Thoracic aorta (tissue), 2 donors: ENCODE measurements at places on chromosomes 4 and X. TPM values are rescaled to one million over a fixed set of nuclear protein-coding genes. Genes with fewer than 3 reads are reported as not detected.

DNA sequence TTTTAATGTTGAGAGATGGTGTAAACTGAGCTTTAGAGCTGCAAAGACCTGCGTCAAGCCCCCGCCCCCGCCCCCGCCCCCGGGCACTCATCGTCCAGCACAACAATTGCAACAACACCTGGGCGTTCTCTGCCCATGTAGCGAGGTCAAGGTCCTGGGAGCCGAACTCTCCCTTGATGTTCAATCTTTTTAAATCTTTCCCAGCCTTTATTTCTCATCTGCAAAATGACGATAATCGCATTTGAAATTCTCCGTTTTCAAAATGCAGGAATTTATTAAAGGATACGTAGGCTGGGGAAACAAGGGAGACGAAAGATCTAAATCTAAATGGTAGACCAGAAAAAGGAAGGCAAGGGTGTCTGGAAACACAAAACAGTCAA lies 648 bp upstream of the MSMO1 start:
- H3K4me3 ChIP-seq = peak overlapping the region; percentile 83
- DNase-seq = no peak
- H3K27me3 ChIP-seq = no peaks in the 10 kb centered on the region
- H3K36me3 ChIP-seq = no peaks in the 10 kb centered on the region
- peak overlapping the region; percentile 87 for H3K27ac ChIP-seq

- no peaks in the 10 kb centered on the region for H3K36me3 ChIP-seq
- no peak overlapping the region for H3K4me3 ChIP-seq
- peaks cover 31% of the 10 kb centered on the region for H3K4me1 ChIP-seq
- no peaks in the 10 kb centered on the region for H3K27me3 ChIP-seq
These were observed 124.8 kb upstream of the FAT1 start for GRCh38 chr4:186848437-186848836.

GRCh38 chr4:35836596-35836995 lies 407.7 kb downstream of the ARAP2 start:
- H3K27ac ChIP-seq = no peak overlapping the region
- no peak for DNase-seq
- H3K36me3 ChIP-seq = no peaks in the 10 kb centered on the region
- H3K27me3 ChIP-seq = no peaks in the 10 kb centered on the region
- no peak overlapping the region for H3K4me3 ChIP-seq

GRCh38 chrX:119218198-119218597 lies 17.9 kb upstream of the PGRMC1 start:
- no peaks in the 10 kb centered on the region for H3K4me1 ChIP-seq
- H3K4me3 ChIP-seq = no peak overlapping the region
- H3K27ac ChIP-seq = no peak overlapping the region
- no peaks in the 10 kb centered on the region for H3K36me3 ChIP-seq
- H3K27me3 ChIP-seq = no peaks in the 10 kb centered on the region

GRCh38 chrX:152165033-152165743 lies 26.8 kb upstream of the MAGEA10 start:
- H3K27me3 ChIP-seq = no peaks in the 10 kb centered on the region
- H3K4me1 ChIP-seq = no peaks in the 10 kb centered on the region
- DNase-seq = no peak
- no peak overlapping the region for H3K27ac ChIP-seq
- H3K4me3 ChIP-seq = no peak overlapping the region

Gene TMEM154
- 1.3 TPM for total RNA-seq

GRCh38 chr4:144531841-144532240 lies 114.1 kb upstream of the HHIP start:
- no peak overlapping the region for H3K27ac ChIP-seq
- no peak for DNase-seq

- H3K4me1 ChIP-seq = no peaks in the 10 kb centered on the region
- no peak for DNase-seq
- H3K27ac ChIP-seq = no peak overlapping the region
- no peak overlapping the region for H3K4me3 ChIP-seq
- no peaks in the 10 kb centered on the region for H3K36me3 ChIP-seq
These were observed 58.3 kb upstream of the GUCY1A1 start for GRCh38 chr4:155608225-155608885.

DNA sequence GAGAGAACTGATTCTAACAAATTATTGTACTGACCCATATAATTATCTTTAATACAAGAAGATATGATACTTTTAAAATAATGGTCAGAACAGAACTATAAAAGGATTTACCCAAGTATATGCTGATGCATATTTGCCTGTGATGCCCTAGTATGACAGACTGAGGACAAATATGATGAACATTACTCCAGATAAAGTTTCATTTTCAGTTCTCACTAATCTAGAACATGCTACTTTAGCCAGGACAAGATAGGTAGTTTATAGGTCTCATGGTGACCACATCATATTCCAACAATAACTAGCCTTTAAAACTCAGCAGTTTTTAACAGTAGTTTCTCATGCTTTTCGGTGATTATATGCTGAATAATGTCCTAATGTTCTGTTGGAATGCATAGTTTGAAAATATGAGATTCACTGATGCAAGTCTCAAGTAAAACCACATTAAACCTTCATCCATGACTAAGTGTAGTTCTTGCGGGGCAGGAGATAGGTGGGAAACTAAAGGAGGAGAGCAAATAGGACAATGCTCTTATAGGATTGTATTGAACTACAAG lies 295.2 kb upstream of the AGA start:
- no peaks in the 10 kb centered on the region for H3K27me3 ChIP-seq
- H3K4me3 ChIP-seq = no peak overlapping the region
- DNase-seq = no peak
- no peak overlapping the region for H3K27ac ChIP-seq
- H3K4me1 ChIP-seq = no peaks in the 10 kb centered on the region

Gene F8A3
- 34.4 TPM for total RNA-seq

Gene GPAT3
- 6.6 TPM for total RNA-seq

GRCh38 chr4:37747772-37748330 lies 61.7 kb upstream of the RELL1 start:
- DNase-seq = no peak
- H3K36me3 ChIP-seq = no peaks in the 10 kb centered on the region
- no peaks in the 10 kb centered on the region for H3K4me1 ChIP-seq
- no peak overlapping the region for H3K4me3 ChIP-seq
- H3K27me3 ChIP-seq = no peaks in the 10 kb centered on the region

DNA sequence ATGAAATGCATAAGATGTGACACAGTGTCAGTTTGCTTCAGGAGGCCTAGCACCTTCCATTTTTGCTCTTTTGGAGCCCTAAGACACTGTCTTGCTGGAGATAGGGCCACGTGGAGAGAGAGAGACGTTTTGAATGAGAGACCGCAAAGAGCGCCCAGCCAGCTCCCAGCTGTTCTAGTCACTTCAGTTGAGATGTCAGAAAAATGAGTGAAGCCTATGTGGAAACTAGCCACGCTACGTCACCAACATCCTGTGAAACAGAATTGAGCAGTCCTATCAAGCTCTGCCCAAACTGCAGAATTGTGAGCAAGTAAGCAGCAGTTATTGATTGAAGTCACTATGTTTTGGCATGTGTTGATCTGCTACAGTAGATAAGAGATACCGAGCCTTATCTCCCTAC lies 13.1 kb downstream of the GPR82 start:
- H3K4me3 ChIP-seq = no peak overlapping the region
- no peak overlapping the region for H3K27ac ChIP-seq
- no peak for DNase-seq
- H3K4me1 ChIP-seq = peaks cover 4% of the 10 kb centered on the region
- no peaks in the 10 kb centered on the region for H3K27me3 ChIP-seq

GRCh38 chr4:150368667-150369066 lies 213.3 kb upstream of the MAB21L2 start:
- H3K36me3 ChIP-seq = no peaks in the 10 kb centered on the region
- H3K27ac ChIP-seq = no peak overlapping the region
- no peak overlapping the region for H3K4me3 ChIP-seq
- H3K27me3 ChIP-seq = no peaks in the 10 kb centered on the region

Gene PHOX2B
- total RNA-seq = not detected

- DNase-seq = no peak
- H3K4me3 ChIP-seq = no peak overlapping the region
- no peak overlapping the region for H3K27ac ChIP-seq
- peaks cover 5% of the 10 kb centered on the region for H3K4me1 ChIP-seq
These were observed 330.0 kb downstream of the ANTXR2 start for GRCh38 chr4:79743014-79743413.

Gene ERCC6L
- not detected for total RNA-seq

GRCh38 chr4:185520119-185520518 lies 15.2 kb downstream of the PDLIM3 start:
- H3K27ac ChIP-seq = peak overlapping the region; percentile 72
- H3K4me3 ChIP-seq = no peak overlapping the region
- H3K27me3 ChIP-seq = no peaks in the 10 kb centered on the region
- DNase-seq = no peak
- H3K36me3 ChIP-seq = peaks cover 19% of the 10 kb centered on the region
- H3K4me1 ChIP-seq = peaks cover 43% of the 10 kb centered on the region

DNA sequence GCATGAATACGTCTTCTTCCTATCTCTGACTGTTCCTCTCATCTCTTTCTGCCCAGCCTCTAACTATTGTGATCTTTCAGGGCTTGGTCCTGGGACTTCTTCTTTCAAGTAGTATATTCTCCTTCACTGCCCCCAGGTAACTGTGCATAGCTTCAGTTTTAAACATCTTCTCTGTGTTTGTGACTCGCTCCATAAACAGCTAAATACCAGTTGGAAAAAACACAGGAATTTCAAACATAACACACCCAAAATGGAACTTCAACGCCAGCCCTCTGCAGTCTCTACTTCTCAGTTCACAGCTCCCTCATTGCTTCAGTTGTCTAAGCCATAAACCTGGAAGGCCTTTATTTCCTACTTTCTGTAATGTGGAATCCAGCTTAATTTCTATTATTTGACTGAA lies 16.6 kb downstream of the TRIML2 start:
- no peak overlapping the region for H3K4me3 ChIP-seq
- H3K27ac ChIP-seq = no peak overlapping the region
- no peak for DNase-seq
- no peaks in the 10 kb centered on the region for H3K27me3 ChIP-seq
- H3K36me3 ChIP-seq = no peaks in the 10 kb centered on the region
- no peaks in the 10 kb centered on the region for H3K4me1 ChIP-seq

Gene ANXA3
- 17.9 TPM for total RNA-seq

- DNase-seq = no peak
- no peak overlapping the region for H3K27ac ChIP-seq
- no peaks in the 10 kb centered on the region for H3K4me1 ChIP-seq
- H3K4me3 ChIP-seq = no peak overlapping the region
- H3K27me3 ChIP-seq = no peaks in the 10 kb centered on the region
These were observed 2661.6 kb downstream of the PCDH7 start for GRCh38 chr4:33381816-33382215.

DNA sequence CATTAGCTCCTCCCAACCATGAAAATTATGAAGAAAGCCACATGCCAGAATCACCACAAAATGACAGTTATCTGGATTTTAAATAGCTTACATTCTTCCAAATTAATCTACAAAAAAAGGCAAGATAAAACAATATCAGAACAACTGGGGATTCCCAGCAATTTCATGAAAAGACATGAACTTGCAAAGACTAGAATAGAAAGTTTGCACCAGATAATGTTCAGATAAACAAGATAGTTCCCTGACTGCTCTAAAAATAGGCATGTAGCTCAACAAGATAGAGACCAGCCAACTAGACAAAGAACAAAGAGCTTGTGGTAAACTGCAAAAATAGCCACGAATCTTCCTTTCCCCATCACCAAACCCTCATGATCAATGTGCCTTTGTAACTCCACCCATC lies 30.3 kb upstream of the DDX53 start:
- H3K27ac ChIP-seq = no peak overlapping the region
- no peaks in the 10 kb centered on the region for H3K27me3 ChIP-seq
- H3K4me3 ChIP-seq = no peak overlapping the region
- no peaks in the 10 kb centered on the region for H3K36me3 ChIP-seq
- no peaks in the 10 kb centered on the region for H3K4me1 ChIP-seq

GRCh38 chrX:9687899-9688298 lies 77.7 kb downstream of the GPR143 start:
- H3K36me3 ChIP-seq = peaks cover 9% of the 10 kb centered on the region
- H3K27ac ChIP-seq = no peak overlapping the region
- H3K4me3 ChIP-seq = no peak overlapping the region
- H3K4me1 ChIP-seq = no peaks in the 10 kb centered on the region

- H3K36me3 ChIP-seq = no peaks in the 10 kb centered on the region
- H3K27ac ChIP-seq = peak overlapping the region; percentile 0
- DNase-seq = no peak
- H3K4me1 ChIP-seq = no peaks in the 10 kb centered on the region
- H3K27me3 ChIP-seq = no peaks in the 10 kb centered on the region
These were observed 85.9 kb downstream of the GATB start for GRCh38 chr4:151674804-151675391.

Gene WDR17
- 1.7 TPM for total RNA-seq

- no peaks in the 10 kb centered on the region for H3K4me1 ChIP-seq
- H3K4me3 ChIP-seq = no peak overlapping the region
- no peak overlapping the region for H3K27ac ChIP-seq
- H3K36me3 ChIP-seq = no peaks in the 10 kb centered on the region
These were observed 80.6 kb upstream of the DHX15 start for GRCh38 chr4:24664956-24665355.

DNA sequence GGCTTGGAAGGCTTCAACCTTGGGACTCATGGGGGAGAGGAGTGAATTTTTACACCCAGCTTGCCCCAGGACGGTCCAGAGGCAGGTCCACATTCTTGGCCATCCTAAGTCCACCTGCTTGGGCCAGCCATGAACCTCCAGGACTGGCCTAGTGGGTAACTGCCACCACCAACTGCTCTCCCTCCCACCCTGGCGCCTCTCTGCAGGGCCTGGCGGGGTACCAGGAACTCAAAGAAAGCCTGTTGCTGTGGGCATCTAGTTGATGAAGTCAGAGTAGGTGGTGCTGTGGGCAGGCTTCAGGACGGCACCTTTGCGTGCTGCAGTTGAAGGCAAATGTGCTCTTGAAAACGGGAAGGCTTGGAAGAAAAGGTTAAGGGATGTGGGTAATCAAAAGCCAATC lies 12.0 kb downstream of the BCOR start:
- peak overlapping the region; percentile 61 for H3K27ac ChIP-seq
- peak overlapping the region; percentile 71 for H3K4me3 ChIP-seq
- DNase-seq = no peak
- peaks cover 69% of the 10 kb centered on the region for H3K4me1 ChIP-seq
- H3K36me3 ChIP-seq = no peaks in the 10 kb centered on the region

GRCh38 chr4:88600176-88600838 lies 8.0 kb downstream of the HERC3 start:
- peak overlapping the region; percentile 31 for H3K4me3 ChIP-seq
- peaks cover 4% of the 10 kb centered on the region for H3K36me3 ChIP-seq
- H3K27ac ChIP-seq = peak overlapping the region; percentile 51
- no peaks in the 10 kb centered on the region for H3K27me3 ChIP-seq
- DNase-seq = no peak

- no peak for DNase-seq
- H3K4me3 ChIP-seq = no peak overlapping the region
- peaks cover 21% of the 10 kb centered on the region for H3K4me1 ChIP-seq
- no peak overlapping the region for H3K27ac ChIP-seq
- H3K27me3 ChIP-seq = no peaks in the 10 kb centered on the region
These were observed 58.5 kb upstream of the HELT start for GRCh38 chr4:184959786-184960185.

Gene P2RY8
- 4.2 TPM for total RNA-seq

GRCh38 chrX:153909024-153909979 lies 4.8 kb downstream of the AVPR2 start:
- no peaks in the 10 kb centered on the region for H3K36me3 ChIP-seq
- no peaks in the 10 kb centered on the region for H3K27me3 ChIP-seq
- no peak overlapping the region for H3K4me3 ChIP-seq
- H3K27ac ChIP-seq = no peak overlapping the region

Gene GPR119
- not detected for total RNA-seq

GRCh38 chrX:55717521-55718497 lies at the start of gene RRAGB:
Gene RRAGB, plus strand, starts transcription at chrX:55717749. Its CDS starts 579 bp downstream, at chrX:55718328.
- H3K4me1 ChIP-seq = peaks cover 15% of the 10 kb centered on the region
- DNase-seq = peak; percentile 78
- peak within 1 kb of the TSS; percentile 73 for H3K27ac ChIP-seq
- no peaks in the 10 kb centered on the region for H3K36me3 ChIP-seq
- no peaks in the 10 kb centered on the region for H3K27me3 ChIP-seq
